Endothelial cell (in vitro differentiated cells): ENCODE measurements at places on chromosomes 3 and 15.

DNA sequence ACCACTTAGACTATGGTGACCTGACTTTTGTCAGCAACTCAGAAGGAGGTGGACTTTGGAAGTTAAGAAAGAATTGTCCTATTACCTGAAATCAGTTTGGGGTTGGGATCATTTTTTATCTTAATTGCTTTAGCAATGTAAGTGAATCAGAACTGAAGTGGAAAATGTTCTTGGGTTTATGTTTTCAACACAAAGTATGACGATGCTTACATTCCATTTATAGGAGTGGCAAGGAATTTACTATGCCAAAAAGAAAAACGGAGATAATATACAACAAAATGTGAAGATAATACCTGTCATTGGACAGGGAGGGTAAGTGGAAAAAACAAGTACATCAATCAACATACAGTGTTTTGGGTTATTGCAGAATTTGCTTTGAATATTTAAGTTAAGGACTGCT is 116.1 kb downstream of the PDE8A start:
- H3K27ac ChIP-seq, result no peak overlapping the region
- H3K4me3 ChIP-seq, result no peak overlapping the region
- peaks cover 1% of the 10 kb centered on the region for H3K27me3 ChIP-seq
- DNase-seq, result no peak
- peaks cover 19% of the 10 kb centered on the region for H3K36me3 ChIP-seq

GRCh38 chr15:99511866-99512661 is 53.7 kb upstream of the MEF2A start:
- no peak overlapping the region for H3K27ac ChIP-seq
- H3K27me3 ChIP-seq, result no peaks in the 10 kb centered on the region
- no peak overlapping the region for H3K4me3 ChIP-seq
- no peaks in the 10 kb centered on the region for H3K36me3 ChIP-seq
- peaks cover 8% of the 10 kb centered on the region for H3K4me1 ChIP-seq
- DNase-seq, result no peak

DNA sequence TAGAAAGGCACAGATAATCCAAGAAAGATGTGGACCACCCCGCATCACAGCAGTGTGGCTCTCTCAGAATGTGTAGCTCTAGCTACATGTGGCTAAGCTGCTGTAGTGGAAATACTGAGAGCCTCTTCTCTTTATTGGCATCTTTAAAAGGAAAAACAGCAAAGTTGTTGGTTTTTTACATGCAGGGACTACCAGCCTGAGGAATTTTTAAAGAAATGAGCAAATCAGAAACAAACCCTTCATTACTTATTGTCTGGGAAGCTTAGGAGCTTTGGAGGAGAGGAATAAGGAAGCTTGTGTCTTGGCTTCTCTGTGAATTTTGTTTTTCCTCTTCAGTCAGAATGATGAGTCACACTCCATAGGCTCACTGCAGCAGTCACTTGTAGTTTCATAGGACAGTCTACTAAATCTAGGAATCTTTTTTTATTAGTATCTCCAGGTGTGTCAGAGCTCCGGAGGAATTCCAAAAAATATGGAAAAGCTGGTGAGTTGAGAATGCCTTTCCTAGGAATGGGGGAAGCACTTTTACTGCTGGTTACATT is 27.5 kb downstream of the POLG start:
- H3K27ac ChIP-seq, result no peak overlapping the region
- no peaks in the 10 kb centered on the region for H3K4me1 ChIP-seq
- no peaks in the 10 kb centered on the region for H3K27me3 ChIP-seq
- H3K36me3 ChIP-seq, result peaks cover 14% of the 10 kb centered on the region

- no peak overlapping the region for H3K4me3 ChIP-seq
- H3K27ac ChIP-seq, result no peak overlapping the region
- no peaks in the 10 kb centered on the region for H3K36me3 ChIP-seq
- no peak for DNase-seq
These were observed 263.0 kb downstream of the ULK4 start for GRCh38 chr3:41698898-41699297.

DNA sequence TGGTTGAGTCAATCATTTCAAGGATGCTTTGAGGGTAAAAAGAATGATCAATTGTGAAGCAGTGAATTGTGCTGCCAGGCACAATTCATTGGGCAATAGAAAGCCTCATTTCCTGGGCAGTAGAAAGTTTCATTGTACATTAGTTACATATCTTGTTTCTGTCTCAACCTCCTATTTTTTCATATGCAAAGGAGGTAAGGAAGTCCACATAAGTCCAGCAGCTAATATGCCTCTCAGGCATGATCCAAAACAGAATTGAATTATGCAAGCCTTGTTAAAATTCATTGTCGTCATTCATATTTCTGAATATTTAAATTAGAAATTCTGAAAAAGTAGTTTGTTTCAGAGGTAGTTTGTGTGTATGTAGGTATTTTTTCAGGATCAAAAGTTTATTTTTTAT is 65.8 kb downstream of the TFRC start:
- no peak for DNase-seq
- H3K4me1 ChIP-seq, result no peaks in the 10 kb centered on the region
- H3K27ac ChIP-seq, result no peak overlapping the region
- no peaks in the 10 kb centered on the region for H3K36me3 ChIP-seq
- no peak overlapping the region for H3K4me3 ChIP-seq
- H3K27me3 ChIP-seq, result no peaks in the 10 kb centered on the region
